ENCODE measurements at places on chromosomes 5 and 9. TPM values are rescaled to one million over a fixed set of nuclear protein-coding genes. Genes with fewer than 3 reads are reported as not detected.
A peak's percentile ranks its signal among the peaks of the same experiment; 100 is the strongest.

- no peaks in the 10 kb centered on the region for H3K4me1 ChIP-seq
- H3K36me3 ChIP-seq = peaks cover 40% of the 10 kb centered on the region
- H3K27me3 ChIP-seq = no peaks in the 10 kb centered on the region
- no peak for DNase-seq
Measured at GRCh38 chr5:138408023-138408422, 30.8 kb upstream of the REEP2 start.

DNA sequence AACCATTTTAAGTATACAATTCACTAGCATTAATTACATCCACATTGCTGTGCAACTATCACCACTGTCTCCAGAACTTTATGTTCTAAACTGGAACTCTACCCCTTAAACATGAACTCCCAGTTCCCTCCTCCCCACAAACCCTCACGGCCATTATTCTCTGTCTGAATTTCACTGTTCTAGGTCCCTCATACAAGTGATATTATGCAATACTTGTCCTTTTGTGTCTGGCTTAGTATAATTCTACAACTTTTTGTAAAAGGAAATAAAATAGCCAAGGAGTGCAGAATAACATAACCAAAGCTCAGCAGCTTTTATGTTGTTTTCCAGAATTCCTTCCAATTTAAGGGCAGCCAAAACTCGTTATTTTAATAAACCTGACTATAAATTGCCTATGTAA is 53.2 kb downstream of the NAA35 start:
- no peak for DNase-seq
- H3K4me1 ChIP-seq = no peaks in the 10 kb centered on the region
- H3K36me3 ChIP-seq = peaks cover 18% of the 10 kb centered on the region
- no peak overlapping the region for H3K27ac ChIP-seq
- no peaks in the 10 kb centered on the region for H3K27me3 ChIP-seq

- peaks cover 39% of the 10 kb centered on the region for H3K36me3 ChIP-seq
- no peak overlapping the region for H3K4me3 ChIP-seq
- peak overlapping the region; percentile 68 for H3K27ac ChIP-seq
- no peaks in the 10 kb centered on the region for H3K27me3 ChIP-seq
- DNase-seq = peak; percentile 82
Measured at GRCh38 chr9:130128733-130129431, 43.3 kb upstream of the NCS1 start.

- no peaks in the 10 kb centered on the region for H3K27me3 ChIP-seq
- no peaks in the 10 kb centered on the region for H3K36me3 ChIP-seq
- peaks cover 25% of the 10 kb centered on the region for H3K4me1 ChIP-seq
- no peak overlapping the region for H3K27ac ChIP-seq
Measured at GRCh38 chr5:68339921-68340321, 124.4 kb downstream of the PIK3R1 start.

DNA sequence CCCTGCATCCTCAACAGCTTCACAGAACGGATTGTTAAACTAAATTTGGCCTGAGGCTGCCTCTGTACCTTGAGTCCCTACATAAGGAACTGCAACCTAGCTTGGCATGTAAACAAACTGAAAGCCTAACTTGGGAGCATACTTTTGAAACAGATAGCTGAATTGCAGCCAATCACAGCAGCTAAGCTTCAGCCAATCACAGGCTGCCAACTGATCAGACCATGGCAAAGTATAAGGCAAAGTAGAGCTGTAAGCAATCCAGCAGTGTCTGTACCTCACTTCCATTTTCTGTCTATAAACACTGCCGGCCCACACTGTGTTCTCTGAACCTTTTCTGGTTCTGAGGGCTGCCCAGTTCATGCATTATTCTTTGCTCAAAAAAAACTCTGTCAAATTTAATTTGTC is 8.9 kb upstream of the ZNF483 start:
- no peaks in the 10 kb centered on the region for H3K4me1 ChIP-seq
- no peak for DNase-seq
- no peak overlapping the region for H3K4me3 ChIP-seq
- no peaks in the 10 kb centered on the region for H3K36me3 ChIP-seq
- no peak overlapping the region for H3K27ac ChIP-seq

GRCh38 chr5:55916986-55917385 is 65.8 kb downstream of the IL31RA start:
- no peak overlapping the region for H3K27ac ChIP-seq
- DNase-seq = peak; percentile 23
- no peak overlapping the region for H3K4me3 ChIP-seq
- H3K4me1 ChIP-seq = no peaks in the 10 kb centered on the region
- no peaks in the 10 kb centered on the region for H3K36me3 ChIP-seq
- no peaks in the 10 kb centered on the region for H3K27me3 ChIP-seq

DNA sequence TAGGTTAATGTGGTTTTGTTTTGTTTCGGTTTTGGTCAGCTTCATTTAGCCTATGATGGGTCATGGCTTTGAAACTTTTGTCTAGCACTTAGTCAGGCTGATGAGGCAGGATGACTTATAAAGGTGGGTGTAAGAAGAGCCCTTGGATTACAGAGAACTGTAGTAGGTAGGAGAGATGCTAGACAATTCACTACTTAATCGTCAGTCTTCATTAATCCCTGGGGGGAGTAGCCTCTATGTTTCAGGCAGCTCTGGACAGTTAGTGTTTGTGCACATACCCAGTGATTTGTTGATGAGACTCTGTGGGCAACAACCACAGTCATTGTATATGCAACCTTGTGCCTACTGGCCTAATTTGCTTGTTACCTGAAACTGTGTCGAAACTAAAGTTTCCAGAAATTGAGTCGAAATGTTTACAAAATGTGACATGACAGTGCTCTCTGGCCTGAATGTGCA is 113.3 kb downstream of the MTREX start:
- no peak for DNase-seq
- H3K27me3 ChIP-seq = no peaks in the 10 kb centered on the region
- no peaks in the 10 kb centered on the region for H3K4me1 ChIP-seq
- no peak overlapping the region for H3K27ac ChIP-seq
- no peak overlapping the region for H3K4me3 ChIP-seq

DNA sequence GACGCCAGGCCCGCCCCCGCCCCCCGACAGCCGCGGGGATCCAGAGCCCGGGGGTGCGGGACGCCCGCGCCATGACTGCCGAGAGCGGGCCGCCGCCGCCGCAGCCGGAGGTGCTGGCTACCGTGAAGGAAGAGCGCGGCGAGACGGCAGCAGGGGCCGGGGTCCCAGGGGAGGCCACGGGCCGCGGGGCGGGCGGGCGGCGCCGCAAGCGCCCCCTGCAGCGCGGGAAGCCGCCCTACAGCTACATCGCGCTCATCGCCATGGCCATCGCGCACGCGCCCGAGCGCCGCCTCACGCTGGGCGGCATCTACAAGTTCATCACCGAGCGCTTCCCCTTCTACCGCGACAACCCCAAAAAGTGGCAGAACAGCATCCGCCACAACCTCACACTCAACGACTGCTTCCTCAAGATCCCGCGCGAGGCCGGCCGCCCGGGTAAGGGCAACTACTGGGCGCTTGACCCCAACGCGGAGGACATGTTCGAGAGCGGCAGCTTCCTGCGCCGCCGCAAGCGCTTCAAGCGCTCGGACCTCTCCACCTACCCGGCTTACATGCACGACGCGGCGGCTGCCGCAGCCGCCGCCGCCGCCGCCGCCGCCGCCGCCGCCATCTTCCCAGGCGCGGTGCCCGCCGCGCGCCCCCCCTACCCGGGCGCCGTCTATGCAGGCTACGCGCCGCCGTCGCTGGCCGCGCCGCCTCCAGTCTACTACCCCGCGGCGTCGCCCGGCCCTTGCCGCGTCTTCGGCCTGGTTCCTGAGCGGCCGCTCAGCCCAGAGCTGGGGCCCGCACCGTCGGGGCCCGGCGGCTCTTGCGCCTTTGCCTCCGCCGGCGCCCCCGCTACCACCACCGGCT is 1.0 kb downstream of the FOXE1 start:
- H3K27ac ChIP-seq = no peak overlapping the region
- no peak for DNase-seq
- H3K27me3 ChIP-seq = peaks cover 39% of the 10 kb centered on the region
- H3K4me1 ChIP-seq = peaks cover 31% of the 10 kb centered on the region
- no peaks in the 10 kb centered on the region for H3K36me3 ChIP-seq

GRCh38 chr5:147310059-147310704 is 75.4 kb downstream of the STK32A start:
- no peak overlapping the region for H3K27ac ChIP-seq
- no peak overlapping the region for H3K4me3 ChIP-seq

GRCh38 chr5:39238366-39239105 is 19.2 kb upstream of the FYB1 start:
- no peaks in the 10 kb centered on the region for H3K36me3 ChIP-seq
- no peaks in the 10 kb centered on the region for H3K27me3 ChIP-seq
- H3K4me1 ChIP-seq = no peaks in the 10 kb centered on the region
- H3K27ac ChIP-seq = no peak overlapping the region
- no peak overlapping the region for H3K4me3 ChIP-seq

GRCh38 chr5:67166460-67167285 is 29.9 kb downstream of the CD180 start:
- H3K27me3 ChIP-seq = no peaks in the 10 kb centered on the region
- peak overlapping the region; percentile 79 for H3K27ac ChIP-seq
- peak; percentile 76 for DNase-seq
- no peak overlapping the region for H3K4me3 ChIP-seq

DNA sequence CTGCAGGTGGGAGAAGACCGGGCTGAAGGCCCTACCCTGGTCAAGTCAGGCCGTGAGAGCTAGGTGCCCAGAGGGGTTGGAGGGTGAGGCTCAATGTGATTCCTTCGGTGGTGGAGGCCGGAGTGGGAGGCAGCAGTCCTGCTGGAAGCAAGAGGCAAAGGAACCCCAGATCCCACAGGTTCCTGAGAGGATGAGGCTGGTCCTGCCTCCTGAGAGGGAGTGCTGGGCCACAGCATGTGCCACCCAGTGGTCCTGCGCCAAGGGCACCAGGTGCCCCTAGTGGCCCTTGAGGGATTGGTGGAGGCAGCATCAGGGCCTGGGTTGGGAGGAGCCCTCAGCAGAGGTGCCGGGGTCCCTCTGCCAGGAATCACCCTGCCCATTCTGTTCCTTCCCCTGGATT is 59.1 kb downstream of the BARX1 start:
- no peaks in the 10 kb centered on the region for H3K27me3 ChIP-seq
- DNase-seq = no peak
- no peak overlapping the region for H3K27ac ChIP-seq
- no peaks in the 10 kb centered on the region for H3K36me3 ChIP-seq
- H3K4me1 ChIP-seq = no peaks in the 10 kb centered on the region
- no peak overlapping the region for H3K4me3 ChIP-seq

- no peak overlapping the region for H3K4me3 ChIP-seq
- H3K27ac ChIP-seq = no peak overlapping the region
- H3K36me3 ChIP-seq = no peaks in the 10 kb centered on the region
- no peak for DNase-seq
- H3K4me1 ChIP-seq = no peaks in the 10 kb centered on the region
Measured at GRCh38 chr9:80698725-80699410, 990.5 kb downstream of the TLE1 start.

- H3K27ac ChIP-seq = peak overlapping the region; percentile 32
- no peak for DNase-seq
- H3K4me1 ChIP-seq = peaks cover 20% of the 10 kb centered on the region
- H3K36me3 ChIP-seq = no peaks in the 10 kb centered on the region
Measured at GRCh38 chr9:72856972-72857623, 95.8 kb downstream of the ALDH1A1 start.

- H3K36me3 ChIP-seq = no peaks in the 10 kb centered on the region
- no peaks in the 10 kb centered on the region for H3K4me1 ChIP-seq
- H3K27ac ChIP-seq = peak overlapping the region; percentile 55
- H3K27me3 ChIP-seq = no peaks in the 10 kb centered on the region
- no peak for DNase-seq
- H3K4me3 ChIP-seq = no peak overlapping the region
Measured at GRCh38 chr9:84744195-84744594, 74.7 kb downstream of the NTRK2 start.

- DNase-seq = no peak
- peaks cover 68% of the 10 kb centered on the region for H3K36me3 ChIP-seq
- no peaks in the 10 kb centered on the region for H3K4me1 ChIP-seq
- H3K4me3 ChIP-seq = no peak overlapping the region
- H3K27me3 ChIP-seq = no peaks in the 10 kb centered on the region
Measured at GRCh38 chr9:92614763-92615461, 55.0 kb downstream of the IPPK start.

DNA sequence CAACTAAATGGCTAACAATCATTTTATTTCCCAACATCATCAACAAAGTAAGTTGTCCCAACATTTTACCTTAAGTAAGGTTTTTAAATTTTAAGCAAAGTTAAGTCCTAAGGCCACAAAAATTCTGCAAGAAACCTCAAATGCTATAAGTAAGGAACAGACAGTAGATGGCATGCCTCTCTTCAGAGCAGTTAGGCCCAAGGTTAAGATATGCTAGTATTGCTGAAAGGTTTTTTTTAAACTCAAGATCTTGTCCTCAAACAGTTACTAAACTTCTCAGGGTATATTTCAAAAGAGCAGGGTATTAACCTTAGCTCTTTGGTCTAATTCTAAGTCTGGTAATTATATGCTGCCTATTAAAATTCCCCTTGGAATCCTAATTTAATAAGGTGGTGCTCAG is 35.1 kb downstream of the PJA2 start:
- H3K27me3 ChIP-seq = no peaks in the 10 kb centered on the region
- H3K4me3 ChIP-seq = no peak overlapping the region
- DNase-seq = no peak
- H3K27ac ChIP-seq = no peak overlapping the region

GRCh38 chr9:27939186-27939585 is 365.9 kb upstream of the C9orf72 start:
- no peak overlapping the region for H3K4me3 ChIP-seq
- H3K36me3 ChIP-seq = no peaks in the 10 kb centered on the region
- no peaks in the 10 kb centered on the region for H3K27me3 ChIP-seq
- no peak for DNase-seq
- H3K4me1 ChIP-seq = no peaks in the 10 kb centered on the region

DNA sequence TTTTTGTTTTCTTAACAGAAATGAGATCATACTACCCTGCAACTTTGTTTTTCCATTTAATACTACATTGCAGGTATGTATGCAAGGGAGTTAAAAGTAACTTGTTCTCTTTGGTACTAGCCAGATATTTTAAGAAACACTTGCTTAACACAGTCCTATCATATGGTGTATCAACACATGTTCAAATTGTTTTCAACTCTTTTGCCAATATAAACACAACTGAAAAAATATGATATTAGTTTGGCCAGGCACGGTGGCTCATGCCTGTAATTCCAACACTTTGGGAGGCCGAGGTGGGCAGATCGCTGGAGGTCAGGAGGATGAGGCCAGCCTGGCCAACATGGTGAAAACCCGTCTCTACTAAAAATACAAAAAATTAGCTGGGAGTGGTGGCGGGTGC is 41.6 kb downstream of the RNF38 start:
- no peak for DNase-seq
- H3K4me3 ChIP-seq = no peak overlapping the region
- peaks cover 23% of the 10 kb centered on the region for H3K36me3 ChIP-seq

The IFNA5 gene
- not detected for total RNA-seq

The ANKRD18A gene
- 2.2 TPM for total RNA-seq

The SLC34A3 gene
- total RNA-seq = not detected

The LHX6 gene
- 3.2 TPM for total RNA-seq

The TMEFF1 gene
- total RNA-seq = not detected

The PPP2R2B gene
- total RNA-seq = 12.4 TPM

The LTC4S gene
- total RNA-seq = 11.1 TPM

The AK8 gene
- total RNA-seq = not detected

The C9orf50 gene
- total RNA-seq = not detected

The BNC2 gene
- 77.6 TPM for total RNA-seq

Data from right atrium auricular region (tissue), 2 donors.